NCI-H2029 treated with DMSO at 0.1 percent for 48 hours (cell line): ENCODE measurements at places on chromosomes 2 and 18.

DNA sequence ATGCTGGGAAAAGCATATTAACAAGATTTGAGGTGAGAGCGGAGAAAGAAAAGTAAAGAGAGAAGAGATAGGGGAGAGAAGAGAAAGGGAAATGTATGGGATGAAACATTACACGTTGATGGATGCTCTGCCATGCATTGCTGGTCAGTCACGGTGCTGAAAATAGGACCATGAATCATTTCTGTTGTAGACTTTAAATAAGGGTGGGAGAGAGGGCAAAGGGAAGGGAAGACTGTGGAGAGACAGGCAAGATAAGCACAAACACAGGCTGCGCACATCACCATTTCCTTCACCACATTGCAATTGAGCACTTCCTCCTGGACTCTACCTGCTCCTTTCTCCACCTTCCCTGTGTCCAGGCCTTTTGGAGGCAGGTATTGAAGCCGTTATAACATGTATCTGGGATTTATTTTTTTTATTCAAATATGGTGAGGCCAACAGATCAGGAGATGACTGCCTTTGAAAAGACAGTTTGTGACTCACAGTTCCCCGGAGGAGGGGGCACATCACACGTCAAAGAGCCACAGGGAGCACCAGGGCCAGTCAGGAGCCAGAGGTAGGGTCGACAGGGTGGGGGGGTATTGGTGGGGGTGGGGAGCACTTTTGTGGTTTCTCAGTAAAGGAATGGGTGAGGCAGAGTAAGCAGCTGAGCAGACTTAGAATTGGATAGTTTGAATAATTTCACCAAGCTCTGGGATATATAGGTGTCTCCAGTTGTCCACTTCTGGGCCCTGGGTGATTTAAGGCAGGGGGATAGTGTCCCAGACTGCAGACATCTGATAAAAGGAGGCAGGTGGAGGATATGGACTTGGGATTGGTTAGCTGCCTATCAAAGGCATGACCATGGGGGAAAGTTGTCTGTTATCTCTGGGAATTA is 372.8 kb upstream of the ST6GAL2 start:
- DNase-seq: no peak

GRCh38 chr18:9969247-9969646 is 55.4 kb downstream of the VAPA start:
- DNase-seq: no peak

GRCh38 chr2:110946902-110947301 is 173.8 kb upstream of the BCL2L11 start:
- no peak for DNase-seq

- no peak for DNase-seq
Measured at GRCh38 chr2:59314031-59314766, 1073.1 kb upstream of the FANCL start.

DNA sequence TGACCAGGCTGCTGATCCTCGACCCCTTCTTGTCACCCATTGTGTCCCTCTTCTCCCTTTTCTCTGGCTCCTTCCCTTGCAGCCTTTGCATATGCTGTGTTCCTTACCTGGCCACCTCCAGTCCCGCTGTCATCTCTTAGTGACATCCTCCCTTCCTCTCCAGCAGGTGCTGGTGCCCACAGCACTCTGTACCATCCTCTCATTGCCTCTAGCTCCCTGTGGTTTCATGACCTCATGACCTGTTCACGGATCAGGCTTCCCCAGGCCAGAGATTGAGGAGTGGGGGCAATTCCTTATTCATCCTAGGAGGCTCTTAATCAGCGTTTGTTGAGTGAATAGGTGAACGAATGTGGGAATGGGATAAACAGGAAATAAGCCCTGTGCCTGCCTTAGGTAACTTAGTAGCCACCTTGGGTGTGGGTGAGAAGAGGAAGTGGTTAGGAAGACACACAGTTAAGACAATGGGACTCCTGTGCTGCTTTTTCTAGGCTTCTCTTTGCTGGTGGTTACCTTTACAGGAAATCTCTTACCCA is 35.5 kb downstream of the ITGA6 start:
- no peak for DNase-seq

GRCh38 chr18:48328473-48329210 is 80.5 kb downstream of the ZBTB7C start:
- no peak for DNase-seq

DNA sequence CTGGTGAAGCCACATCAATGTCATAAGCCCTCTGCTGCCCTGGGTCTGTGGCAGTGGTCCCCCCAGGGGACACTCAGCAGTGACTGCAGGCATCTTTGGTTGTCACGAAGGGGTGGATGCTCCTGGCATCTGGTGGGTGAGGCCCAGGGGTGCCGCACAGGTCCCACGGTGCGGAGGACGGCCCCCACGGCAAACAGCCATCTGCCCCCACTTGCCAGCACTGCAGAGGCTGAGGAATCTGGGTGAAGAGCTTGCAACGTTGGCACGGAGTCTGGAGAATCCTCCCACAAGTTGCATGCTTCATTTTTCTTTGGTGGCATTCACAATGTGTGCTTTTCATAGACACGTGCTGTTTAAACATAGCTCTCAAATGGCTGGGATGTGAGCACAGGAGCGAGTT is 105.1 kb upstream of the PXDN start:
- no peak for DNase-seq

- no peak for DNase-seq
Measured at GRCh38 chr2:155424518-155424917, 726.0 kb downstream of the KCNJ3 start.

- DNase-seq: no peak
Measured at GRCh38 chr2:177629357-177630024, 236.9 kb downstream of the AGPS start.

- no peak for DNase-seq
Measured at GRCh38 chr2:85733121-85733960, 20.4 kb upstream of the ATOH8 start.

- no peak for DNase-seq
Measured at GRCh38 chr18:3879836-3880120, 429.8 kb downstream of the TGIF1 start.

GRCh38 chr2:42954227-42954962 is 162.0 kb upstream of the HAAO start:
- DNase-seq: no peak

- no peak for DNase-seq
Measured at GRCh38 chr2:26770986-26771586, 7.0 kb downstream of the SLC35F6 start.

- no peak for DNase-seq
Measured at GRCh38 chr2:230097424-230097823, 28.7 kb upstream of the SLC16A14 start.

- no peak for DNase-seq
Measured at GRCh38 chr2:120566331-120567035, 169.2 kb upstream of the GLI2 start.

DNA sequence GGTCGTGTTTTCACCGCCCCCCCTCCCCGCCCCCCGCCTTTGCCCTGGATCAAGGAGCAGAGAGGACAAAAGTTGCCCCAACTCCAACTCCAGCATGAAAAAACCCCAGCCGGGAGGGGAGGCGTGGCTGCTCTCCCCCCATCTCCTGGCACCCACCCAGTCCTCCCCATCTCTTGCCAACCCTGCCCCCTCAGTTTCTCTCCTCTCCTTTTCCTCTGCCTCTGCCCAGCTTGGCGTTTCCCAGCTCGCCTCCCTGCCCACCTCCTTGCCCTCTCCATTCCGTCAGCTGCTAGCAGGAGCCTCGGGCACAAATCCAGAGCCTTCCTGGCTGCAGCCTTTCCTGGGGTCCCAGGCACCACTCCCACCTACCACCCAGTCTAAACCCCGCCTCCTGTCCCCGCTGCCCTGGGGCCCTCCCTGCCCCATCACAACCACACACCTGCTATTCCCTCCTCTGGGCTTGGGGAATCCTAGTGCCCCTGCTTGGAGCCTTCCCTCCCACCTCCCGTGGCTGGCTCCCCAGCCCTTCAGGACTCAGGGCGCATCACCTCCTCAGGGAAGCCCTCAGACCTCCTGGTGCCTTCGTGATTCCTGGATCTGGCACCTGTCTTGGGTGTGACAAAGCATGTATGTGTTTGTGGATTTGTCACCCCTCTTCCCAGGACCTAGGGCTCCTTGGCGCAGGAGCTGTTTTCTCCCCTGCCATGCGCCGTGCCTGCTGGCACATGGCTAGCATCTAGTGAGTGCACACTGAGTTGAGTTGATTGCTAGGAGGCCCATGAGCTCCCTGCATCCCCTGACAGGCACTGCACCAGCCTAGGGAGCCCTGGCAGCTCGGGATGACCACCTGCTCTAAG is 209.1 kb downstream of the TFCP2L1 start:
- DNase-seq: no peak

DNA sequence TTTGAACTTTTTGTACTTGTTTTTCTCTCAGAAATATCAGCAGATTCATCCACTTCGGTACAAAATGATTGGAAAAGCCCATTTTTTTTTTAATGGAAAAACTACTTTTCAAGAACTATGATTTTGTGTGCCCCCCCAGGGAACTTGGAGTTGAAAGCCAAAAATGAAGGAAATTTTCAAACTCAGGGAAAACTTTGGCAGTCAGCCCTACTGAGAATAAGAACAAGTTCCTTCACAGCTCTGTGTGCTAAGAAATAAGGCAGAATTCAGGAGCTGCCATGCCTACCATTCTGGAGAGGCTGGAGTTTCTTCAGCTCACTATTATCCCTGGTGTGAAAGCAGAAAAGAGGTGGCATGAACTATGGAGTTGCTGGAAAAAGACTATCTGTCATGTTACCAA is 226.0 kb upstream of the SLC35G4 start:
- DNase-seq: no peak

DNA sequence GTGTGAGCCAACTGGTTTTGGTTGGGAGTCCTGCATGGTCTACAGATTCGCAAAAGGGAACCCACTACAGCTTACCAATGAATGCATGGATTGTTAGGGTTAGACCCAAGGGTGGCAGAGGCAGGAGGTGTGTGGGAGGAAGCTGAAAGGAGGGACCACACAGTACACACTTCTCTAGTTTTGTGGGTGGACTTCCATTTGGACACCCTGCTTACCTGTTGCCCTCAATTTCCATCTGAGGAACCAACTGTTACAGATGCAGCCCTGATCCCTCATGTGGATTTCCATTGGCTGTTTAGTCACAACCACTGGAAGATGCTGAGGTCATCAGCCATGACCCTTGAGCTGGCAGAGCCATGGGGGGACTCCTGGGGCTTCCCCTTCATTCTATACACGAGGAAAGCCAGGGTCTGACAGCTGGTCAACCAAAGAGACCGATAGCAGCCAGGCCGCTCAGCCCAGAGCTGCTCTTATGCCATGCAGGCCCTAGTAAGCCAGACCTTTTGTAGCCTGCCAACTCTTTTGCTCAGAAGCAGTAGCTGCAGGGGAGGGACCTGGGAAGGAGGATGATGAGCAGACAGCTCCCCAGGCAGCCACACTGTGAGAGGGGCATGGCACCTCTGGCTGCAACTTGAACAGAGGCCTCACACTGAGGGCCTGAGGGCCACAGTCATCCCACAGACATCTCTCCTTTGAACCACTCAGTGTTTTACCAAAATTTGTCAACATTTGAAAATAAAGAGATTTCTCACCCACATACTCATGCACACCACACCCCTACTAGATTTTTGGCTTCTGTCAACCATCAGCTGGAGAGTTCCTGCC is 162.1 kb downstream of the SETBP1 start:
- DNase-seq: no peak

DNA sequence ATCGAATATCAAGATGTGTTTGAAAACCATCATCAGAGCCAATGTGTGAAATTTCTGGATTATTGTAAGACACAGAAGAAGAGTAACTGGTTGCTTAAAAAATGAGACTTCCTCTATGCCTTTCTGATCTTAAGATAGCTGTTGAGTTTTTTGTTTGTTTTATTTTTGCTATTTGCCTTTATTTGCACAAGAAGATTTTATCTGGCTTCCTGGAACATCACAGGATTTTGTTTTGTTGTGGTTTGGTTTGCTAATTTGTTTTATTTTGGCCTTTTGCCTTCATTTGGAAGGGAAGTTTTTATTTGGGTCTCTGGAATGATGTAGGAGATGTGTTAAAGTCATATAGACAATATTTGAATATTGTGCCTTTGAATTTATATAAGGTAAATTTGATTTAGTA is 3.9 kb upstream of the CYTIP start:
- DNase-seq: no peak

GRCh38 chr2:4827836-4828235 is 864.3 kb upstream of the SOX11 start:
- no peak for DNase-seq

GRCh38 chr2:144183727-144184126 is 336.2 kb downstream of the ZEB2 start:
- DNase-seq: no peak

DNA sequence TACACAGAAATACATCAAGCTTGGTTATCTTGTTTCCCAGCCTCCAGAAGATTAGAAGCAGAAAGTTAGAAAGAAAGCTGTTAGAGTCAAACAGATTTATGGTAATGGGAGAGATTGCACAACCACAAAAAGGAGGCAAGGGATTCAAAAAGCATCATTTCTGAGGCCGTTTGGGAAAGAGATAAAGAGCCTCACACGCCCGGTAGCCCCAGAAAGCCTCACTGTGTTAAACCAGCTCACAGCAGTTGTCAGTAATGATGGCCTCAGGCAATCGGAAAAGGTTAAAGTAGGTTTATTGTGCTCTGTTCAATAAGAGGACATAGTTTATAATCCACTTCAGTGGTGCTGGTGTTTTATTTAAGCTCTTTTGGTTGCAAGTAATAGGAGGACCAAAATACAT is 111.3 kb downstream of the DCC start:
- DNase-seq: no peak

DNA sequence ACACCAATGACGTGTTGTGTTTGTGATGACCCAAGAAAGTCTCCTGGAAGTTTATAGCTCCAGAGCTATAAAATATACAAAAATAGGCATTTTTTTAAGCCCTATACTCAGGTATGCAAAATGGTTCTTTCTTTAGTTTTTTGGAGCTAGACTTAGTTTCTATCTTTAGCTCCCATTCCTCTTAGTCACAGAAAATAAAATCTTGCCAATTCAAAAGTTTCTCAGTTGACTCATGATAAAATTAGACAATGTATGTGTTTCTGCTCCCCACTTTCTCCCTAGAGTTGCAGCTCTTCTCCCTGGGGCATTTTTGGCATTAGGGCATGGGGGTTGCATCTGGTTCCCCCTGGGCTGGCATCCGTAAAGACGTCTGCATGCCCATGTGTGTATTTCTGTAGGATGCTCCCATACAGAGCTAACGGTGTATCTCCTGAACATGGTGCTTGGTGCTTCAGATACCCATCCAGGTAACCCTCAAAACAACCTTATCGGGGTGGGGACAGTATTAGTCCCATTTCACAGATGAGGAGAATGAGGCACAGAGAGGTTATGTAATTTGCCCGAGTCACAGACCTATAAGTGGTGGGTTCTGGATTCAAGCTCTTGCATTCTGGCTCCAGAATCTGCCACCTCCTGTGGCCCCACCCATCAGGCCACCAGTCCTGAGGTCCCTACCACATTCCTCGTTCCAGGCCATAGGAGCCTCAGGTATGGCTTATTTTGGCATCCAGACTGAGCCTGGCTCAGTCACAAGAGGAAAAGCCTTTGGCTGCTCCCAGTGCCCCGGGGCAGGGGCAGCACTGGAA is 43.1 kb upstream of the ASAP2 start:
- DNase-seq: no peak

GRCh38 chr2:222568865-222569264 is 87.0 kb downstream of the FARSB start:
- peak; percentile 87 for DNase-seq

DNA sequence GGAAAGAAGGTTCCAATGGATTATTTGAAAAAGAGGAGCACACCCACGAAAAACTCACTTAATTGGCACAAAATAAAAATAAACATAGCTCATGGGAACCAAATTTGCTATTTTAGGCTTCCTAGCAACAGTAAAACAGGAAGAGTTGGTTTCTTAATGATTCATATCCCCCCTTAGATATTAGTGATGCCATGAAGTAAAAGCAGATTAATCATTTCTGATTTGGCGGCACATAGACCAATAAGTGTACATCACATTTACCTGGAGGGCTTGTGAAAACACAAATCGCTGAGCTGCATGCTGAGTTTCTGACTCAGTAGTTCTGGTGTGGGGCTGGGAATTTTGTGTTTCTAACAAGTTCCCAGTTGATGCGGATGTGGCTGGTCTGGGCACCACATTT is 260.4 kb downstream of the SLC4A3 start:
- DNase-seq: no peak
